Cortex of kidney (tissue), 1 donor: ENCODE measurements at places on chromosomes 13 and 19.

- DNase-seq = no peak
Observed at GRCh38 chr13:37443538-37443937, 155.0 kb downstream of the POSTN start.

DNA sequence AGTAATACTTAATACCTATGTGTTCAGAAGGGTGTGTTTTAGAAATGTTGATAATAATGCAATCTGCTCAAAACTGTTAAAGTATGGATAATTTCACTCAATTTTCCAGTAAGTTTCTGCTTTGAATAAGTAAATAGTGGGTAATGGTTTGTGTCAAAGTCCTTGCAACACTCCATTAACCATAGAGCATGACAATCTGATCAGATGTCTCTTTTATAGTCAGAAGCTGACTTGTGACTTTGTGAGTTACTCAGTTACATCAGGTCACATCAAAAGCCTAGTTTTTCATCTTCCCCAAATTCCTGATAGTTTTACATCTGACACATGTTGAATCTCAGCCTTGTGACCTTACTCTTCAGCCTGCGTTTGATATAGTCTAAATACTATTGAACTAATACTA lies 338.0 kb downstream of the EFNB2 start:
- DNase-seq = no peak

DNA sequence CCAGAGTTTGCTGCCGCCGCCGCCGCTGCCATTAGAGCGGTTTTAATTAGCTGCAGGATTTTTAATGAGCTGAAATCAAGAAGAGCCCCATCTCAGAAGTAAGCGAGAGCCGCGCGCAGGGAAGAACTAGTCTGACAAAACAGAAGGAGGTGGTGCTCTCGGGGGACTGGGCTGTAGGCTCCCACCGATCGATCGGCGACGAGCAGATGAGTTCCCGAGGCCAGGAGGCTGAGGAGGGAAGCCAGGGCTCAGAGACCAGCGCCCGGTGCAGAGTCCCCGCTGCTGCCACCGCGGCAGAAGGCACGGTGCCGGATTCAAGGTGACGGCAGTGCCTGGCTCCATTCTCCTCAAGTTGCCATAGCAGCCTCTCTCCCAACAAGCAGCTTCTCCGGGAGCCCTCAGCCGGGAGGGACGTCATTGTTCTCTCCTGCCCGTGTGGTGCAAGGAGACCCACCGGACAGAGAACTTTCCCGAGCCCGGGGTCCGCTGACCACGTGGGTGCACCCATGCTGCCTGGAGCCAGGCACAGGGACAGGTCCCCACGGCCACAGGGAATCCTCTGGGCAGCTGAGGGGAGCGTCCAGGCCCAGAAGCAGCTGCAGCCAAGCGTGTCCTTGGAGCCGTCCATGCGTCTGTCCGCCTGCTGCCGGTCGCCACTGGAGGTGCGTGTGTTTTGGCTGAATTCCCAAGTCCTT lies 62.9 kb downstream of the CHST8 start:
- no peak for DNase-seq

- no peak for DNase-seq
Observed at GRCh38 chr19:29831686-29832085, 19.9 kb downstream of the CCNE1 start.

GRCh38 chr13:94674609-94675348 lies 37.6 kb downstream of the SOX21 start:
- no peak for DNase-seq

- peak; percentile 29 for DNase-seq
Observed at GRCh38 chr19:10334588-10335351, 1.4 kb upstream of the RAVER1 start.

- DNase-seq = no peak
Observed at GRCh38 chr19:5828661-5829566, 10.6 kb downstream of the FUT6 start.

- DNase-seq = no peak
Observed at GRCh38 chr13:98960606-98961502, 17.0 kb downstream of the DOCK9 start.

DNA sequence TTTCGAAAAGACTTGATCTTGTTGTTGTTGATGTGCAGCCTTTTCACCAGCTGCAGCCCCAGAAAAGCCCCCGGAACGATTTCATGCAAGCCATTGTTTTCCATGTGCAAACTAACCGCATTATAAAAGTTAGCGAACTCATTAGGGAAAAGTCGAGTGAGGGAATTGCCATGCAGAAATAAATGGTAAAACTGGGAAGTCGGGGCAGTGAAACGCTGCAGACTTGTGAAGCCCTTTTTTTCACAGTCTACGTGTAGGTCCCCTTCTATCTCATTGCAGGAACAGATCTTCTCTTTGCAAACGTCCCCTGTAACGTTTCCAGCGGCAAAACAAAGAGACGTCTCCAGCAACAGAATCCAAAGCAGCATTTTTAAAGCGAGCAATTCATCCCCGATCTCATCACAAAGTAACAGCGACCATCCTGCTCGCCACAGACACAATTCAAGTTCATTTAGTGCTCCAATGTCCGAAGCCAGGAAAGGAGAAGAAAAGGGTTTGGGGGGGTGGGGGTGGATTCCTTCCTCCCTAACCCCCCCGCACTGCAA lies 1.1 kb downstream of the SLITRK1 start:
- no peak for DNase-seq

DNA sequence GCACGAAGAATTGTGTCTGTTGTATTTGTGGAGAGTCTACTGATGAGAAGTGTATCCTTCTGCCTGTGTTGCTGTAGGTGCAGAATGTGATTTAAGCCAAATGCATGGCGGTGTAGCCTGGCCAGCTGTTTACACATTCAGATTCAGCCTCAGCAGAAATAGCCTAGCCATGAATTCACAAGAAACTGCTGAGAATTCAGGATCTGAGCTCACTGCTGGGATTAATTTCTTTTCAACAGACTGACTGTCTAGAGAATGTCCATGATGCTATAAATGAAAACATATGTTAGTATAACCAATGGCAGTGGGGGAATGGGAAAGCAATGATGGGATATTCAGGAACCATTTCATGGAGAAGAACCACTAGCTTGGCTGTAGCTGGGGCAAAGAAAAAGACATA lies 77.4 kb upstream of the RNF113B start:
- DNase-seq = no peak

GRCh38 chr19:7931221-7932061 lies 5.5 kb upstream of the CTXN1 start:
- no peak for DNase-seq

- DNase-seq = no peak
Observed at GRCh38 chr19:23262920-23263319, 12.7 kb upstream of the ZNF724 start.

GRCh38 chr13:102900193-102900608 lies 54.4 kb downstream of the ERCC5 start:
- DNase-seq = no peak

- no peak for DNase-seq
Observed at GRCh38 chr13:56861476-56861875, 279.2 kb upstream of the PRR20A start.

DNA sequence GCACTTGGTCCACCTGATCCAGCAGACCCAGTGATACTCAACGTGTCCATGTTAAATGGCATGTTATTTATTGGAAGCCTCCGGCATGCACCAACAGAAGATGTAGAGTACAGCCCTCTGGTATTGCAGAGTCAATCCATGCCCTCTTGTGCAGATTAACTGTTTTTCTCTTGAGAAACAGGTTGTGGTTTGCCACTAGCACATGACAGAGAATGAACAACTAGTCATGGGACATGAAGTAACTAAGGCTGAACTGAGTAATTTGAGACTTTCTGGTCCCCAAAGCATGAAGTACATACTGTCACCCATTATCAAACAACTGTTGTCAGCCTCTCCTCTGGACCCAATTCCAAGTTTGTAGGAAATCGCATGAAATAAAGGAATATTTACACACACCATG lies 3.2 kb downstream of the ZNF562 start:
- no peak for DNase-seq

DNA sequence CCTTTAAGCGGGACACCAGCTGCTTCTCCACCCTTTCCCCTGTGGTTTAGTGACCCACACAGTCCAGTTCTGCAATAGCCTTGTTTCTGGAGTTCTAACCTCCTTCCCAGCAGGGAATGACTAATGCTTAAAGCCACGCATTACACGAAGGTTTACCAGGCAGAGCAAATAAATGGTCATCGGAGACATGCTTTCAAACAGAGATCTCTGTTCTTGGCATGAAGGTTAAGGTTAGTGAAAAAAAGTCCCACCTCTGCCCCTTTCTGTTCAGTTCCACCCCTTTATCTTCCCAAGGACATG lies 25.3 kb upstream of the MEDAG start:
- no peak for DNase-seq

GRCh38 chr19:54109651-54110050 lies 5.8 kb downstream of the TFPT start:
- no peak for DNase-seq

- no peak for DNase-seq
Observed at GRCh38 chr13:76750126-76750525, 136.1 kb downstream of the KCTD12 start.

- DNase-seq = no peak
Observed at GRCh38 chr19:47444388-47444821, 25.1 kb upstream of the MEIS3 start.
